ENCODE measurements at places on chromosomes 7 and 10.

- no peak for DNase-seq
These were observed 35.3 kb downstream of the PALD1 start for GRCh38 chr10:70513848-70514309.

GRCh38 chr7:11458736-11459483, 373.1 kb downstream of the THSD7A start:
- DNase-seq = no peak

GRCh38 chr7:90242369-90243168, 2.4 kb upstream of the CFAP69 start:
- DNase-seq = no peak

- DNase-seq = no peak
These were observed 67.3 kb downstream of the VWA2 start for GRCh38 chr10:114306116-114306973.

DNA sequence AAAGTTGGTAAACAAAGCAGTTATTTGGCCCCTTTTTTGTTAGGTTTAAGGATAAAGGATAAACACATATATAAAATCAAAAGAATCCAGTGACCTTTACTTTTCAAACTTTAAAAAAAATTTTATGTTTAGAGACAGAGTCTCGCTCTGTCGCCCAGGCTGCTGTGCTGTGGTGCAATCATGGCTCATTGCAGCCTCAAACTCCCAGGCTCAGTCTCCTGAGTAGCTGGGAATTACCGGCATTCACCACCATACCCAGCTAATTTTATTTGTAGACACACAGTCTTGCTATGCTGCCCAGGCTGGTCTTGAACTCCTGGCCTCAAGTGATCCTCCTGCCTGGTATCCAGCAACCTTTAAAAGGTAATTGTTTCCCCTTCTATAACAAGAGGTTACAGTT, 31.3 kb downstream of the GNA12 start:
- no peak for DNase-seq

DNA sequence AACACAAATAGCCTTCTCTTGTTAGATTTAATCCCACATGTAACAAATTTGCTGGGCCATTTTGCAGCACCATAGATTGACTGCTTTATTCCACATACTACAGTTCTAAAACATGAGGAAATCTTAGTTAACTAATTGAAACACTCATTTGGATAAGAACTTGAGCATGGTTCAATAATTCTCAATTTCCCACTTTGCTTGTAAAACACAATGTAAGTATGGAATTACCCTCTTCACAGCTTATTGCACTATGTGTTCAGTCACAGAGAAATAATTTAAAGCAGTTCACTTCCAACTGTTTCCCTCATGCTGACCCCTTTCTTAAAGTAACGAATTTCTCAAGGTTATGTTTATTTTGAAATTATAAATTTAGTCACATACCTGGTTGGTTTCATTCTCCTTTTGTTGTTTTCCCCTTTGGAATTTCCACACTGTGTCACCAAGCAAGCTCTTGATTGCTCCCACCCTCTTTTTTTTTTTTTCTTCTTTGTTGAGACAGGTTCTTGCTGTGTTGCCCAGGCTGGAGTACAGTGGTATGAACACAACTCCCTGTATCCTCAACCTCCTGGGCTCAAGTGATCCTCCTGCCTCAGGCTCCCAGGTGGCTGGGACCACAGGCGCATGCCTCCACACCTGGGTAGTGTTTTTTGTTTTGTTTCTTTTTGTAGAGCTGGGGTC, 425.4 kb downstream of the EXOC4 start:
- no peak for DNase-seq

- DNase-seq = no peak
These were observed 120.1 kb upstream of the ZMIZ1 start for GRCh38 chr10:78948621-78949030.

- no peak for DNase-seq
These were observed 3.7 kb downstream of the WDR37 start for GRCh38 chr10:1059902-1060301.

DNA sequence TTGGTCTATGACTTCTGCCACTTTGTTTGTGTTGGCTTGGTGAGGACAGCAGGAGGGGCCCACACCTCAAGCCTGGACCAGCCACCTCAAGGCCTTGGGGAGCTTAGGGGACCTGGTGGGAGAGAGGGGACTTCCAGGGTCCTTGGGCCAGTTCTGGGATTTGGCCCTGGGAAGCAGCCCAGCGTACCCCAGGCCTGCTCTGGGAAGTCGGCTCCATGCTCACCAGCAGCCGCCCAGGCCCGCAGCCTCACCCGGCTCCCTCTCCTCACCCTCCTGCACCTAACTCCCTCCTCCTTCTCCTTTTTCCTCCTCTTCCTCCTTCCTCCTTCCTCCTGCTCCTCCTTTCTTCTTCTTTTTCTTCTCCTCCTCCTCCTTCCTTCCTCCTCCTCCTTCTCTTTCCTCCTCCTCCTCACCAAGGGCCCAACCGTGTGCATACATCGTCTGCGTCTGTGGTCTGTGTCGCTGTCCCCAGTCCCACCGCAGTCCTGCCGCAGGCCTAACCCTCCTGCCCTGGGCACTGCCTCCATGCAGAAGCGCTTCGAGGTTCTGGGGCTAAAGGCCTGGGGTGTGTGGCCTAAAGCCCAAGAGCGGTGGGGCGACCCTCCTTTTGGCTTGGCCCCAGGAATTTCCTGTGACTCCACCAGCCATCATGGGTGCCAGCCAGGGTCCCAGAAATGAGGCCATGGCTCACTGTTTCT, 5.3 kb downstream of the EN2 start:
- no peak for DNase-seq

DNA sequence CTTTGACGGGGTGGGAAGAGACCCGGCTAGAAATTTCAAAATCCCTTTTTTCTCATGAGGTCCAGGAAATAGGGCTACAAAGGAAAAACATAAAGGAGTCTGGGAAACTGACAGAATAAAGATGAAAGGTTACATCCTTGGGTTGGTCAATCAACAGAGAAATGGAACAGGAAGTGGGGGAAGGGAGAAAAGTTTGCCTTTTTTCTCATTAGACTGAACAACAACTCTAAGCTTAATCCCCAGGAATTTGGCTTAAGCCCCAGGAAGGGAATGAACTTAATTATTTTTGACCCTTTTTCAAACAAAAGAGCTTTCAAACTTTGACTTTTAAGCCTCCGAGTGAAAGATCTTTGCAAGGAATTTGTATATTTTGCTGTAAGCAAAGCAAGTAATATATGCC, 32.7 kb downstream of the LGI1 start:
- DNase-seq = no peak

DNA sequence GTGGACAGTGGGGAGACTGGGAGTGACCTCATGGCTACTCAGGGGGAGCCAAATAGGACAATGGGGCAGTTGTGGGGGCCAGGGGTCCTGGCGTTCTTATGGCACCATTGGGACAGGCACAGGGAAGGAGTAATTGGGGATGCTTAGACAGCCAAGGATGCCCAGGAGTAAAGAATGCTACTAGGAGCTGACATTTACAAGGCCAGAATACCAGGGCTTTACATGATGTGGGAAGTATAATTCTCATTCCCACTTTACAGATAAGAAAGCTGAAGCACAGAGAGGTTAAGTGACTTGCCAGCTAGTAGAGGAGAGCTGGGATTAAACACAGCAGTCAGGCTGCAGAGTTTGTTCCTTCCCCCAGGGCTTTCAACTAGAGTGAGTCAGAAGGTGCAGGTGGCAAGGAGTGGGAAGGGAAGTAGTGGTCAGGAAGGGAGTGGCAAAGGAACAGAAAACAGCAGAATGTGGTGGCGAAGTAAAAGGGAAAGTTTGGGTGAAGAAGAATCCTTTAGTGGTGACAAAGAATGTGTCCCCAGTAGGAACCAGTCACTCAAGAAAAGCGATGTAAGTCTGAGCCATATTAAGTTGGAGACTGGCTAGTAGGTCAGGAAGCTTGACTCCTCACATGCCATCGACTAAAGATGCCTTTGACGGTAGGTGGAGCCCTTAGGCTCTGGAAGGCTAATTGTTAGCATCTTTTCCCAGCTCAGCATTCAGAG, 32.8 kb downstream of the CPVL start:
- no peak for DNase-seq

DNA sequence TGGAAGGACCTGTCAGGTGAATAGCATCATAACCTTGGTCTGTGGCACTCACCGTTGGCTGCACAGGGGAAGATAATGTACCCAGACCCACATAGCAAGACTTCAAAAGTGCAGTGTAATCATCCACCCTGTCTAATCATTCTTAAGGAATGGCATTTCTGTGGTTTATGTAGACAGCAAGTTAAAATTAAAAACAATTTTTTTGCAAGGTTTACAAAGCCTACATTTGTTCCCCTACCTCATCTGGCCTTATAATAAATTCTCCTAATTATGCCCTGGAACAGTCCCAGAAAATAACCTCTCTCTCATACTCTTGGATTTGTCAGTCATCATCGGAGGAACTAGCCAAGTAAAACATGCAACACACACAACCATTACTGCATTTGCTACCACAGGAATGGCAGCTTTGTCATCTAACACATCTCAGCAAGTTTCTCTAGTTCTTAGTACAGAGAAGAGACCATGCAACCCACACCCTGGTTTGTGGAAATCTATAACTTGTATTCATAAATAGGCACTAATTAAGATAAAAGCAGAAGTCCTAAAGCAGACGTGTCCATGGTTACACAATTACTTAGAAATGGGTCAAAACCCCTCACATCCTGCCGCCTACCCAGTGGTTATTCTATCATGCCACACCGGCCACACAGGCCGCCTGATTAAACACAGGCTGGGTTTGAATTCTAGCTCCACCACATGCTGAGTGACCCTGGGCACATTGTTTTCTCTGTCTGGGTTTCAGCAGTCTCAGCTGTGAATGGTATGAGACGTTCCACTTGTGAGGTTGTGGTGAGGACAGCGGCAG, 19.1 kb downstream of the ABLIM1 start:
- no peak for DNase-seq

DNA sequence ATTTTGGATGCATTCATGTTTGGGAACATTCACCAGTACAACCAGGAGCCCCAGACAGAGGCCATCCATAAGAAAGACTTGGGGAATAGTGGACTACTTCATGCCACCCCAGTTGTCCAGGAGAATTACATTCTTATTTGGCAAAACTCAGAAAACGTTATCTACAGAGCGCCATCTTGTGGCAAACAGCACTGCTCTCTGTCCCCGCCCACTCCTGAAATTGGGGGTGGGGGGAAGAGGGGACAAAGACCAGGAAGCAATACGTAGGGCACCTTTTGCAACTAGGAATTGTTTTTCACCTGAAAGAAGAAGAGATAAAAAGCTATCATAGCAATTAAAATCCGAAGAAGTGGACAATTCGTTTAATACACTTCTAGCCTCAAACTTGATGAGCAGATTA, 134.6 kb upstream of the MGMT start:
- DNase-seq = no peak

DNA sequence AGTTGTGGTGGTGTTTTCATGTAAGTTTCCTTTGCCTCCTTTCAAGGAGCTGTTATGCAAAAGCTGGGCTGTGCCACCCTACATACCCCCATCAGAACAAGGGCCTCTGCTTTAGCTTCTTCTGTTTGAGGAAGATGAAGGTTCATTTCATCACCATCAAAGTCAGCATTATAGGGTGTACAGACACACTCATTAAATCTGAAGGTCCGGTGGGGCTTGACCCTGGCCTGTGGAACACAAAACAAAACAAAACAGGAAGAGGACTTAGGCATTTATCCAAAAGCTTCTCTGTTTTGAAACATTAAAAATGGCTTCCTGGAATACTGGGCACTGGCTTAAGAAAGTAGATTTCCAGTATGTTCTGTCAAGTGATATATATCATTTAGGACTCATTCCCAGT, 15.8 kb downstream of the POLR3A start:
- DNase-seq = no peak

DNA sequence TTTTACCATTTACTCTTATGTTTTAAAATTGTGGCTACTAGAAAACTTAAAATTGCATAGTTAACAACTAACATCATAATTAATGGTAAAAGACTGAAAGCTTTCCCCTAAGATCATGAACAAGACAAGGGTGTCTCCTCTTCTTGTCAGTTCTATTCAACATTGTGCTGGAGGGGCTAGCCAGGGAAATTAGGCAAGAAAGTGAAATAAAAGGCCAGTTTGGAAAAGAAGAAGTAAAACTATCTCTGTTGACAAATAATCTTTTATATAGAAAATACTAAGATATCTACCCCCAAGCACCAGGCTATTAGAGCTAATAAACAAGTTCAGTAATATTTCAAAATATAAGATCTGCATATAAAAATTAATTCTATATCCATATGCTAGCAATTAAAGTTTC, 46.9 kb upstream of the MXI1 start:
- no peak for DNase-seq

DNA sequence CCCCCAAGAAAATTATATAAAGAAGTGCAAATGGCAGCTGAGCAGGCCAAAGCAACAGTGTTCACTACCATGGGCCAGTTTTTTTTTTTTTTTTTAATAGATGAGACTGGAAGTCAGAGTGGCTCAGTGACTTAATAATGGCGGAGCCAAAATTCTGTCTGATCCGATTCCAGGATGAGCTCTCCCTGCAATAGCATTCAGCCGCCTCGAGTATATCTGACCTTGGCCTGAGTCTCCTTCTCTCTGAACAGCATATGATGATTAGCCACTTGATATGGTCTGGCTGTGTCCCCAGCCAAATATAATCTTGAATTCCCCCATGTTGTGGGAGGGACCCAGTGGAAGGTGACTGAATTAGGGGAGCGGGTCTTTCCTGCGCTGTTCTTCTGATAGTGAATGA, 76.7 kb upstream of the PRLHR start:
- DNase-seq = no peak
